Stimulated activated CD4-positive, alpha-beta T cell treated with anti-CD3 and anti-CD28 coated beads, Interleukin-15, amount 100 ng/mL, for 1 hour (primary cell): ENCODE measurements at places on chromosomes 4 and X.

DNA sequence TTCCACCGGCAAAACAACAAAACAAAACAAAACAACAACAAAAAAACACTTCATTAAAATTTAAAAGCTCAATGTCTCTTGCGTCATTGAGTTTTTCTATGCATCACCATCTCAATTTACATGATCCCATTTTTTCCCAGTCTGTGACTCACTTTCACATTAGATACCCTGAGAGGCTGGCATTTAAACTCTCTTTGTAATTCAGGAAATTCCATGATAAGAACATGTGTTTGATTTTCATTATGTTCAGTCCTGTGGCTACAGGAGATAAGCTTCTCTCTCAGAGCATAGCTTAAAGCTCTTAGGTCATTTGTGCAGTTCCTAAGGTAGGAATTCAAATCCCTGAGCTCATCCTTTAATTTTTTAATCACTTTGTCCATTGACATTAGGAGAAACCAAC lies 104.6 kb downstream of the NBDY start:
- no peak for DNase-seq

GRCh38 chr4:127463883-127464282 lies 168.9 kb upstream of the INTU start:
- no peak for DNase-seq

- DNase-seq = no peak
Observed at GRCh38 chrX:19639056-19639455, 123.7 kb upstream of the MAP3K15 start.

DNA sequence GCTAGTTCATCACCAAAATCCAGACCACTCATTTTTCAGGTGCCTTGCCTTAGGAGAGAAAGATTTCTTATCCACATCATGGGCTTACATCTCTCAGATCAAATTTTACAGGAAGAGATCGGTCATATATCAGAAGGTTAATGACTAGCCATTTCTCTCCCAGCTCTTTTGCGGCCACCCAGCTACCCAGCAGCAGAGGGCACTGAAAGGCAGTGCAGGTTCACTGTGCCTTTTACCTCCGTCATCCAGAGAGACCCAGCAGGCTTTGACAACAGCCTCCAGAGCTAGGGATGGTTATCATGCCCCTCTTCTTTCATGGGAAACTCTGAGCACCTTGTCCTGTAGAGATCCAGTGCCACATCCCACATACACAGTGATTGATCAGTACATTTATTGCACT lies 384.8 kb downstream of the AFF2 start:
- DNase-seq = no peak

- DNase-seq = no peak
Observed at GRCh38 chrX:130516123-130516522, 114.3 kb downstream of the RBMX2 start.

DNA sequence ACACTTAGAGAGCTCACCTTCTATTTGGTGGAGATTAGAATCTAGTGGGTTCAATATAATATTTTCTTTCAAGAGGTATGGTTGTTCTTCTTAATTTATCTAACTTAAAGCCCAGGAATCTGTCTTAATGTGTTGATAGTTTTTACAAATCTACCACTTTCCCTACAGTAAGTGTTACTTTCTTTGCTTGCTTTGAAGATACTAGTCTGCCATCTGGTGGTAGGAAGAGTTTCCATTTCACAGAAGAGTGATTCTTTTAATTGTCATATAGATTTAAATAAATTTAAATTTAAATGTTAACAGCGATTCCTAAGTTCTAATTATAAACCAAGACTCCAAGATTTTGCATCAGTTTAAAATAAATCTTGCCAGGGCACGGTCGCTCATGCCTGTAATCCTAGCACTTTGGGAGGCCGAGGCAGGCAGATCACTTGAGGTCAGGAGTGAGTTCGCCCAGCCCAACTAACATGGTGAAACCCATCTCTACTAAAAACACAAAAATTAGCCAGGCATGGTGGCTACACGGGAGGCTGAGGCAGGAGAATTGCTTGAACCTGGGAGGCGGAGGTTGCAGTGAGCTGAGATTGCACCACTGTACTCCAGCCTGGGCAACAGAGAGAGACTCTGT lies 43.5 kb downstream of the NUDT9 start:
- no peak for DNase-seq

- no peak for DNase-seq
Observed at GRCh38 chr4:5462254-5462835, 246.0 kb downstream of the EVC2 start.

GRCh38 chr4:169810325-169811323 lies 52.9 kb upstream of the HPF1 start:
- DNase-seq = no peak

DNA sequence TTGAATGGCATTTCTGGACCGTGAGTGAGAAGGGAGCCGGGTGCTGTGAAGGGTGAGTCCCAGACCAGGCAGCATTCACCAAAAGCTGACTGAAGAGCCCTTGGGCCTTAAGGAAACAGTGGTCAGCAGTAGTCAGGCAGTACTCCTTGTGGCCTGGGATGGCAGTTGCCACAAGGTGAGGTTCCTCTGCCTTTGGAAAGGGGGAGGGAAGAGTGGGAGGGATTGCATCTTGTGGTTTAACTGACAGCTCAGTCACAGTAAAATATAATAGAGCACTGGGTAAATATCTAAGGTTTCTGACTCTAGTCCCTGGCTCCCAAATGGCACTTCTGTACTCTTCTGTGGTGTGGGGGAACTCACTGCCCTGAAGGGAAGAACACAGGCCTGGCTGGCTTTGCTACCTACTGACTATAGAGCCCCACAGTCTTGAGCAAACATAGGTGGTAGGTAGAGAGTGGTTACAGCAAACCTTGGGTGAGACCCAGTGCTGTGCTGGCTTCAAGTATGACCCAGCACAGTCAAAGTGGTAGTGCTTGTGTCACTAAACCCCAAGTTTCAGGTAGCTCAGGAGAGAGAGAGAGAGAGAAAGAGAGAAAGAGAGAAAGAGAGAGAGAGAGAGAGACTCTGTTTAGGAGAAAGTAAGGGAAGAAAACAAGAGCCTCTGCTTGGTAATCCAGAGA lies 154.2 kb downstream of the TEX11 start:
- no peak for DNase-seq

GRCh38 chr4:21628916-21629610 lies 319.5 kb downstream of the KCNIP4 start:
- DNase-seq = no peak

DNA sequence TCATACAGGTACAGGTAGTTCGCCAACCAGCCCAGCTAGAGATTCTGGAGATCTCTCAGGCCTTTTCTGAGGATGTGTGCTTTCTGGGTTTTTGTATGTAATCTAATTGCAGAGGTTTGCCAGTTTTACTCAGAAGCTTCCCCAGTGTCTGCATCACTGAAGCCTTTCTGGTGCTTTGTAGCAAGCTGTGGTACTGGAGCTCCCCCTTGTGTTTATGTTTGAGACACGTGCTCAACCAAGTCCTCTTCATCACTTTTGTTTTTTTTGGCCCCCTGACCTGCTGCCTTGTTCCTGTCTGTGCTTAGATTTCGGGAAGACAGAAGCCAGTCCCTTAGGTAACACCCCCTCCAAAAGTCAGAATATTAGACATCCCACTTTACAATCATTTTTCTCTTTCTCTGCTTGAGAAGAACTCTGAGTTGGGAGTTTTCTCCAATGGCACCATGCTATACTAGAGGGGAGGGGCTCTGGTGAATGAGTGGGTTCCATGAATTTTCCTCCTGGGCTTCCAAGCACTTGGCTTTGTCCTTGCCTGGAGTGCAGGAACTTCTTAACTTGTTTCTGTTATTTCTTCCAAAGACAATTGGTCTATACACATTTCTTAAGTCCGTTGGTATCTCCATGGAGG lies 128.4 kb upstream of the TBC1D9 start:
- DNase-seq = no peak
